ENCODE measurements at places on chromosomes 5 and 9.

GRCh38 chr5:127634007-127634406, 14.9 kb upstream of the CTXN3 start:
- DNase-seq: no peak

GRCh38 chr5:125483609-125484008, 737.2 kb upstream of the ZNF608 start:
- no peak for DNase-seq

DNA sequence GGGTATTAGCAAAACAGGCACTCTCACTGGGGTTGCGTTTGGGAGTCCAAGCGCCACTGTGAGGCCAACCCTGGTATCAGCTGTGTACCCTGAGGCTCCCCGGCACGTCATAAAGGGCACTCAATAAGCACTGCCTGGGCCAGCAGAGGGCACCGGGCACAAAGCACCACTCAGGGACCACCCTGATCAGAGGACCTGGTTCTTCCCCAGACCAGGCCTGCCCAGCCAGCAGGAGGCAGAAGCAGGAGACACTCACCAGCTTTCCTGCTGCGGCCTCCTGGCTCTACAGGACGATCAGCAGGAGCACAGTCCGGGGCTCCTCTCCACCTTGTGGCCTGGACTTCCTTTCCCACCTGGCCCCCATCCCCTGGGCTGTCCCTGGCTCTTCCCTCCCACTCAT, 12.6 kb downstream of the MGAT1 start:
- DNase-seq: no peak

DNA sequence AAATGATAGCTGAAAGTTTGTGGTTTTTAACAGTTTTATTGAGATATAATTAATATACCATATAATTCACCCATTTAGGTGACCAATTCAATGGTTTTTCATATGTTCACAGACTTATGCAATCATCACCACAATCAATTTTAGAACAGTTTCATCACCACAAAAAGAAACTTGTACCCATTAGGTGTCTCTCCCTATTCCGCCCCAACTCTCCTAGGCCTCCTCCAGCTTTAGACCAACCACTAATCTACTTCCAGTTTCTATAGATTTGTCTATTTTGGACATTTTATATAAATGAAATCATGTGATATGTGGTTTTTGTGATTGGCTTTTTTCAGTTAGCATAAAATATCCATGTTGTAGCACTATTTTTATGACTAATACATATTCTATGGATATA, 38.6 kb downstream of the YTHDC2 start:
- DNase-seq: no peak

DNA sequence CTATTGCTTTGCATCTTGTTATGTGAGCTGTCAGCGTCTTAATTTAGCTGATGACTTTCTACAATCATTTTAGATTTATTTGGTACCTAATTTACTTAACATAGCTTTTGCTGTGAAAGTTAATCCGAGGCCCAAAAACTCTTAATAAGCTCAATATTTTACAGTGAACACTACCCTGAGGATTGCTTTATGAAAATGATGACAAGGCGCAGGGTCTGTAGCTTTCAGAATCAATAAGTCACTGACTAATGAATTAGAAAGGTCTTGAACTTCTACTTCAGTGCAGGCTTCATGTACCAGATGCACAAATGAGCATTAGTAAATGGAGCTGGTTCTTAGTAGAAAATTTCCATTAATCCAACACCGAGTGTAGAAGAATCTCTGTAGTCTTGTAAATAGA, 81.4 kb upstream of the ZNF366 start:
- no peak for DNase-seq

DNA sequence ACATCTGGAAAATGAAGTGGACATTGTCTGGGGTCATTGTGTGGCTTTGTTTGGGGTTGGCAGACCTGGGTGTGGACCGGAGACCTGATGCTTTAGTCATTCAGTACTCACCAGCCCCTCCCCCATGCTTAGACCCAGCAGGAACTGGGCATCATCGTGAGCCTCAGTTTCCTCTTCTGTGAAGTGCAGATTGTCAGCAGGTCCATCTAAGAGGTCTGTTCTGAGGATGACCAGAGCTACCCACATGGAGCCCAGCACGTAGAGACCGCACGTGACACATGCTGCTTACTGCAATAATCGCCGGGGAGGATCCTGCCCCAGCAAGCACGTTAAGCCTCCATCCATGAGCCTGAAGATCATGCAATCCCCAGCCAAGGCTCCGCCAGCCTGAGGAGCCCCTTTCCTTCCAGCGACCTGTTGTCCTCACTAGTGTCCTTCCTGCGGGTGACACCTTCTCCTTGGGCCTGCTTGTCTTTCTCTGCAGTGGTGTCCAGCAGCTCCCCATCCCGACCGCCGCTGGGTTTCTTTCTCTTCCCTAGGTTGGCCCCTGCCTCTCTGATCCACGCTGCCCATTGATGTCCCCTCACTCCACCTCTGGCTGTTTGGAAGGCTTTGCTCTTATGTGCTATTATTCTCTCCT, 26.7 kb upstream of the IRX4 start:
- DNase-seq: no peak

DNA sequence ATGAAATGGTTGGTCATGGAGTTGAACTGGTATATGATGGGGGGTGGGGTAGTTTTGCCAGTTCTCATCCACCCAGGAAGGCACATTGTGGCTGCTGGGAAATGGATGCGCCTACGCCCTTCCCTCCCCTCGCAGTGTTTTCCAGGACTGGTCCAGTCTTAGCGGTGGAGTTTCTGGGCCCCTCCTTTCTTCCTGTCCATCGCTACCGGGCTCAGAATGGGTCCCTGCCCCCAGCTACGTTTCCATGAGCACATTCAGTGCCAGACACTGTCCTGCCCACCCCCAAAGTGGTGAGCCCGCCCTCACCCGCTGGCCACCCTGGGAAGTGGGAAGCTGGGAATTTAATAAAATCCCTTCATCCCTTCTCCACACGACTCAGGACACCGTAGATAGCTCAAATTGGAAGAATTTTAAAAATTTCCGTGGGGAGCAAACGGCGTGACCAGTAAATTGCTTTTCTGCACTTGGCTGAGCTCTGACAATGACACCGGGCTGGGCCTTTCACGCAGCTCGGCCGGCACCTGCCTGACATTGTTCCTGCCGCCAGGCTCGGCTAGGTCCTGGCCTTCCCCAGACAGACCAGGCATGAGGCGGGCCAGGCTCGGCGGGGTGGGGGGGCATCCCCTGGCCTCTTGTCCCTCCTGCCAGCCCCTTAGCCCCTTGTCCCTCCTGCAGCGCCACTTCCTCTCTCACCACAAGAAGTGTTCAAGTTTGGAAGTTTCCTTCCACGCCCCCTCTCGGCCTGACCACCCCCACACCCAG, 3.6 kb downstream of the FGF18 start:
- DNase-seq: no peak

DNA sequence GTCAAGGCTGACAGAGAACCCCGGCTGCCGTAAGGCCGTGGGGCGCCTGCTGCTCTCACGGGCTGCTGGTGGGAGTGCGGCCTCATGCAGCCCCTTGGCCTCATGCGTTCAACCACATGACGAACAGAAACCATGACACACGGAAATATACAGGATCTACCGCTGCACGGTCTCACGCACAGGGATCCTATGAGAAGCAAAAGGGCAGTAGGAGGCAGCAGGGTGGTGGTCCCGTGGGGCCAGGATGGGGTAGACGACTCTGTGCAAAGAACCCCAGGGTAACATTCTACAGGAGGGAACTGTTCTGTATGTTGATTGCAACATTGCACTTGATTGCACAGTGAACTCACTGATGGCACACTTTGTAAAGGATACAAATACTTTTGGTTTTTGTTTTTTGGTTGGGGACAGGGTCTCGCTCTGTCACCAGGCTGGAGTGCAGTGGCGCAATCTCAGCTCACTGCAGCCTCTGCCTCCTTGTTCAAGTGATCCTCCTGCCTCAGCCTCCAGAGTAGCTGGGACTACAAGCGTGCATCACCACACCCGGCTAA, 51.6 kb downstream of the NACC2 start:
- DNase-seq: no peak

GRCh38 chr5:59099270-59099994, 516.6 kb downstream of the RAB3C start:
- DNase-seq: no peak

- DNase-seq: no peak
Observed at GRCh38 chr9:89881431-89881830, 276.6 kb downstream of the GADD45G start.

GRCh38 chr9:123335193-123335985, 20.6 kb upstream of the CRB2 start:
- DNase-seq: no peak

DNA sequence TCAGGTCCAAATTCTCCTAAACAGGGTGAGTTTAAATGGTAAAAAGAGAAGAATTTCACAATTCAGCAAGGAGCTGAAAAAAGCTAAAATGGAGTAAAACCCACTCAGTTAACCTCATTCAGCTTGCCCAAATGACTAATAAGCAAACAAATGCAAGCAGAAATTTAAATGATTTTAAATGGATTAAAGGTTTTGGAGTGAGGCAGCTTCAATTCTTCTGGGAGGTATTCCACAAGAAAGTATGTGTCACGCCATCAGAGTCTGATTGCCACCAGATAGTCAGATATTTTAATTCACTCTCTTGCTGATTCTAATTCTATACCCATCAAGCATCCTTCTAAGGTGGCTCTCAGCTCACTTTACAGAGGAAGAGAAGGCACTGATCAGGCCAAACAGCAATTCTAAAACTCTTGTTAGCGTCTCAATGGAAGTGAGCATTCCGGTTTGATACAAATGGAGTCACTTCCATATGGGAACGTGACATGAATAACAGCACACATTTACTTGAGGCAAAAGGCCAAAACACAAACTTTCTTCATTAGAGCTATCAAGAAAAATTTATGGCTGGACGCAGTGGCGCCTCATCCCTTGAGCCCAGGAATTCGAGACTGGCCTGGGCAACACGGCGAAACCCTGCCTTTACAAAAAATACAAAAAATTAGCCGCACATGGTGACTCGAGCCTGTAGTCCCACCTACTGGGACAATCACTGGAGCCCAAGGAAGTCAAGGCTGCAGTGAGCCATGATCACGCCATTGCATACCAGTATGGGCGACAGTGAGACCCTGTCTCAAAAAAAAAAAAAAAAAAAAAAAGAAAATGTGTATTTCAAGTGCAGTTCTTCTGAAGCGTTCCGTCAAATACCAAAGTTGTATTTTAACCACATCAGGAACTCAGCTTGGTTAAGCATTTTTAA, 2.0 kb downstream of the CLK4 start:
- DNase-seq: no peak

GRCh38 chr5:78273436-78273835, 21.1 kb downstream of the AP3B1 start:
- DNase-seq: no peak

GRCh38 chr5:111321376-111321775, 97.2 kb downstream of the CAMK4 start:
- no peak for DNase-seq

- no peak for DNase-seq
Observed at GRCh38 chr9:116342061-116342460, 188.5 kb downstream of the PAPPA start.

GRCh38 chr5:131814990-131815389, 18.2 kb upstream of the FNIP1 start:
- DNase-seq: no peak

DNA sequence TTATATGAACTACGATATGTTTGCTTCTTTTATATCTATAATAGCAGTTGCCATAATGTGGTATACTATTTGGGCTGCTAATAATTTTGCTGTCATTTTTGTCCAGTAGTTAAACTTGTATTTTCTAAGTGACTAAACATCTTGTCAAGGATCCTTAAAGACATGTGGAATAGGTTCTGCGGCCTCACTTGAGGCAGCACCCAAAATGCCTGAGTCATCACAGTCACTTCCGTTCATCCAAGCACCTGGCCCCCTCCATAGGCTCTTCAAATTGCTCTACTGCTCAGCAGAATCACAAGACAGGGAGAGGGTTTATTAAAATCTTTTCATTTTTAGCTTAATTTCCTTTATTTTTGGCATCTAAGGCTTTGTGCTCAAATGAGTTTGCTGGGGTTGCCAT, 259.1 kb downstream of the AOPEP start:
- DNase-seq: no peak

DNA sequence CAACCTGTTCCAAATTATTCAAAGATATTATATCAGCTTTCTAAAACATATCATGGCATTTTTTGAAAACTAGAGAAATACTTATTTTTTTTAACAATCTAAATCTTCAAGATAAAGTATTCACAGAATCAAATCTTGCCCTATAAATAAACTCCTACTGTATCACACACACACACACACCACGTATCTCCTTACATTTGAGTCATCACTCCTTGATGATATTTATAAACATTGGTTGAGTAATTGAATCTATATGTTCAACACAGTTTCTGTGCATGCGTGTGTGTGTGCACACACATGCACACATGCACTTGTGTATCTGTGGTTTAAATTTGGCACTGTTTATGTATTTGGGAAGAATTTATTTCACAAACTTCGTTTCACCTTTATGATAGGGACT, 1716.4 kb downstream of the EFNA5 start:
- DNase-seq: no peak

GRCh38 chr9:113614843-113615648, 151.5 kb downstream of the RGS3 start:
- DNase-seq: no peak

GRCh38 chr9:86021166-86021565, 78.2 kb downstream of the GOLM1 start:
- no peak for DNase-seq

- DNase-seq: no peak
Observed at GRCh38 chr9:85223506-85224125, 518.1 kb downstream of the AGTPBP1 start.

GRCh38 chr9:28668158-28668557, 1094.9 kb upstream of the C9orf72 start:
- DNase-seq: no peak

DNA sequence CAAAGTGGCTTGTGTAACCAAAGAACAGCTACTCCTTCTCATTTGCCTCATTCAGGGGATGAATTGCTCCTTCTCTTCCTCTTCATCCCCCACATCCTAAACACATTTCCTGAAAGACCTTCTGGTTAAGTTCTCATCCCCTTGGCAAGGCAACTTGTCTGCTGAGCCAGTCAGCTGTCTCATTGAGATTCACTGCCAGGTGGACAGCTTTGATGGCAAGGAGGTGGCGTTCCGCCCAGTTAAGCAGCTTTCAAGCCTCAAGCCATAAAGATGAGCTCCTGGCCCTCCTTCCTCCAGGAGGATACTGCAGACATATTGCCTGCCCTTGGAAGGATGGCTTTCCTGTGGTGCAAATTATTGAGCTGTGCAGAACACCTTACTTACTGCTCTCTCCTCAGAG, 448.6 kb upstream of the MPDZ start:
- DNase-seq: no peak

- DNase-seq: no peak
Observed at GRCh38 chr9:16627967-16628366, 242.5 kb downstream of the BNC2 start.

DNA sequence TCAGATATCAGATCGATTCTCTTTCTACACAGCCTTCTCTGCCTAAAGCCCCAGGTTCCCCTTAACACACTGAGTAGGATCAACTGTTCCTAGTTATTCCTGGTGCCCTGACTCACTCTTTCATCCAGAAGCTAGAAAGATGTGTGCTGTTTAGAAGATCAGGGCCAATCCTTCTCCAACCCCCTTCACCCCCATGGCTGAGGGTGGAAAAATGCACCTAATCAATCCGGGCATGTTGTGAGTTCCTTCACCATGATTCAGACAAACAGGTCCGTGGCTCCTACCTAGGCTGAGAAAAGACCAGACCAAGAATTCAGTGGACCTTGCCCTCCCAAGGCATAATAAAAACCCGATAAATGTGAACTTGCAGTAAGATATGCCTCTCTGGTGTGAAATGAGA, 85.4 kb upstream of the EQTN start:
- no peak for DNase-seq

Data from stimulated activated CD4-positive, alpha-beta T cell treated with anti-CD3 and anti-CD28 coated beads, Interleukin-2, amount 100 ng/mL, for 48 hours (primary cell).